ENCODE measurements at places on chromosomes 3 and 15.

DNA sequence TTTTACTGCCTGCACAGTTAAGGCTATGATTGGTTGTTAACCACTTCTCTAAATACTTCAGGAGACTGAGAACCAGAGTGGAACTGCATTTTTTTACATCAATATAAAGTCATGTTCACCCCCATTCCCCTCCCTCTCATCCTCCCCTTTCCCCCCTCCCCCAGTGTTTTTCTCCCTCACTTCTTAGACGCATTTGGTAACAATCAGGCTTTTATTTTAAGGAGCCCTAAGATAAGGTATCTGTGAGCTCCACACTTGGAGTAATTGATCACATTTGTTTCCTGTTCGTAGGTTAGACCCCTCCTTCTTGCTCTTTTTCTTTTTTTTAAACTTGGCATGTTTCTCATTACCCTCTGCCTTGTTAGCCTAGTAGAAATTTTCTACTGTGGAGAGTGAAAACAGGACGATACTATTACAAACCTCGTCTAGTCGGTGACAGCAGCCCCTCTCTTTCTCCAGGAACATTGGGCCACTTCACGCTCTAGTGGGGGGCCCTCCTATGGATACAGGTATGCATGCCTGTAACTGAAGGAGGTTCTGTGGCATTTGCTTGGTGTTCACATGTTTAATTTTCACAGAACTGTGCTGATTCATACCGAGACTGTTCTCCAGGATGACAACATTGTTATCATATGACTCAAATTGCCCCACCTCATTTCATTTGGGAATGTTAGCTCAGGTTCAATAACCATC is 314.4 kb downstream of the MECOM start:
- no peak for DNase-seq

- no peak for DNase-seq
Measured at GRCh38 chr3:129836381-129837064, 57.0 kb downstream of the TMCC1 start.

GRCh38 chr15:65198571-65198970 is 12.7 kb downstream of the CILP start:
- DNase-seq: no peak

DNA sequence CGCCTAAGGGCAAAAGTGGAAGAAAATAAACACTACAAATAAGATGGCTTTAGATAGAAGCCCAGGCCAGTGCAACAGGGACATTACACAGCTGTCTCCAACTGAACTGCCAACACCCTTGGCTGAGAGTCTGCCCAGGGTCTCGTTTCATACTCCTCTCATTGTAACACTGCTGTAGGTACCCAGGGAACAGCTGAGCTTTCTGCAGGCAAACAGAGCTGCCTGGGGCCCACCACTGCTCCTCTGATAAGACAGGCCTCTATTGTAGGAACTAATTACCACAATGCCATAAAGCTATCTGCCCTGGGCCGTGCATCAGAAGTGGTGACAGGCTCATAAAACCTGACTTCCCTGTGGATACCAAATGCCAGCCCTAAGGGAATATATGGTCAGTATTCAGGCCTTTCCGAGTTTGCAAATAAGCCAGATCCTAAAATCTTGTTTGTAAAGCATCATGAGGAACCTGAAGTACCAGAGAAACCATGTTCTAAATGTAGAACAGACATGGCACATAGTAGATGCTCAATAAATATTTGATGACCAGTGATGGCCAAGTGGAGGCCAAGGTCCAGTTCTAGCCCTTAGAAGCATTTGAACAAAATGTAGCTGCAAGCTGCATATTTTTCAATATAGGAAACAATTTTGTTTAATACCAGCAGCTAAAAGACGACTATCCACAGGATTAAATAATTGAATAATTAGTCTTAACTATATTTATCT is 84.3 kb upstream of the NEO1 start:
- no peak for DNase-seq

DNA sequence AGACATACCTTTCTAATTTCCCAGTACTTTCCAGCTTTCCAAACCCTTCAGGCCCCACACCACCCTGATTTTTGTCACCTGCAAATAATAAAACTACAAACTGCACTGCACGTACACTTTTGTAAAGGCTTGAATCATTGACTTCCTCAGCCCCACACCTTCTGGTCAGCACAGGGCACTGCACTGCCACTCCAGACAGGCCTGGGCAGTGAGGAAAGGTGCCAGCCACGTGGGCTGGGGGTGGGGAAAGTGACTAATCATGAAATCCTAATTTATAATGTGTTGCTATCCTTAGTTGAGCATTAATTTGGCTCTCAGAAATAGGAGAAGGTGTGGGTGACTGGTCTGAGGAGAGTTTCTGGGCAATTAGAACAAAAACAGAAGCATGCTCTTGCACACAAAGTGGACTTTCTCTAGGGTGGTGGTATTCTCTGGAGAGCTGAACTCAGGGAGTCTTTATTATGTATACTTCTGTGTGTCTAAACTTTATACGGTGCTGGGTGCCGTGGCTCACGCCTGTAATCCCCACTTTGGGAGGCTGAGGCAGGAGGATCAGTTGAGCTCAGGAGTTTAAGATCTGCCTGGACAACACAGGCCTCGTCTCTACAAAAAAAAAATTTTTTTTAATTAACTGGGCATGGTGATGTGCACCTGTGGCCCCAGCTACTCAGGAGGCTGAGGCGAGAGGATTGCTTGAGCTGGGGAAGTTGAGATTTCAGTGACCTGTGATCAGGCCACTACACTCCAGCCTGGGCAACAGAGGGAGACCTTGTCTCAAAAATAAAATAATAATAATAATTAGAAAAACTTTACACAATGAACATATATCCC is 58.2 kb upstream of the FLNB start:
- DNase-seq: no peak

DNA sequence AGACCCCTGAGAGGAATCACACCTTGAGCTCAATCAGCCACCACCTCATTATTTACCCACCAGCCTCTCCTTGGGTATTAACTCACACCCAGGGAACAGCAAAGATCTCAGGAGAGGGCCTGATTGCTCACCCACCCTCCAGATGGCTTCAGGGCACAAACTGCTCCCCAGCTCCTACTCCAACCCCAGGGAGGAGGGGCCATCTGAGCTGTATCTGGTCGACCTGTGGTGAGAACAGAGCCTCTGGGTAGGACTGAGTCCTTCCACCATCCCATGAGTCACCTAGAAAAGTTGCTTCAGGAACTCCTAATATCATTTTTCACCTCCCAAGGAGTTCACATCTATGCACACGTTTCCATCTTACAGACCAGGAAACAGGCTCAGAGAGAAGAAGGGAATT is 44.8 kb upstream of the HES1 start:
- DNase-seq: no peak

GRCh38 chr15:81280696-81281455 is 43.1 kb downstream of the STARD5 start:
- DNase-seq: no peak

GRCh38 chr3:71784914-71785531 is at the start of gene PROK2:
TSS of gene PROK2 (minus strand) at chr3:71785148. CDS start at chr3:71785052, 96 bp downstream.
- DNase-seq: peak; percentile 13

- DNase-seq: no peak
Measured at GRCh38 chr3:34207002-34207401, 408.6 kb downstream of the PDCD6IP start.

DNA sequence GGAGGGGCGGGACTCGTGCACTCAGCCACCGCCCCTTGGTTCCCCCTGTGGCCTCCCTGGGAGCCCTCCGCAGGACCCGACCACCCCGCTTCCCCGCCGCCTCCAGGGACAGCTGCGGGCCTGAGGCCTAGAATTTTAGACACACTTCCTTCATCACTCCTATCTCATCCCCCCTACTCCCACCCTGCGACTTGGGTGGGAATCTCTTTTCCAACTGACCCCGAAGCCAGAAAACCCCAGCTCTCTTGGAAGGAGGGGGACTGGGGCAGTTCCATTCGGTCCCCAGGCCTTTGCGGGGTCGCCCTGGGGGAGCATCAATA is 289 bp upstream of the TFDP2 start:
- no peak for DNase-seq

- DNase-seq: no peak
Measured at GRCh38 chr15:91040856-91041255, 18.5 kb upstream of the VPS33B start.

GRCh38 chr15:31471731-31472430 is 145.2 kb downstream of the KLF13 start:
- no peak for DNase-seq

GRCh38 chr3:53114412-53115074 is 15.7 kb downstream of the RFT1 start:
- DNase-seq: no peak

GRCh38 chr15:76138436-76138835 is 78.7 kb downstream of the TMEM266 start:
- DNase-seq: no peak

GRCh38 chr3:120218981-120219380 is 66.0 kb downstream of the GPR156 start:
- DNase-seq: no peak

GRCh38 chr3:112407214-112407887 is 74.4 kb downstream of the CD200 start:
- no peak for DNase-seq

DNA sequence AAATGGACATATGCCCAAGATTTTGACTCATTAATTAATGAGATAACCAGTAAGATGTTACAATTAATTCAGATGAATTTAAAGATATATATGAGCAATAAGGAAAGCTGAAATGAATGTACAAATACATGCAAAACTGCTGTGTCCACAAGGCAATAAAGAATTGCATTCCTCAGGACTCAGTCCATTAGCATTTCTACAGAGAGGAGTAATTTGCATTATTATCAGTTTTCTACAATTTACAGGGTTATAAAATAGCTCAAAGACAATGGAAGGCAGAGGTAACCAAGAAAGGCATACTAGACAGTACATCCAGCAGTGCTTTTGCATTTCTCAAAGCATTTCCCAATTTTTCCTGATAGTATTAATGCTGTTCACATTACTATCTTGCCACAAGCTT is 377.1 kb upstream of the GOLIM4 start:
- no peak for DNase-seq

GRCh38 chr15:57694279-57694678 is 12.2 kb upstream of the POLR2M start:
- no peak for DNase-seq

- DNase-seq: no peak
Measured at GRCh38 chr3:196992461-196993065, 23.9 kb upstream of the PIGZ start.

DNA sequence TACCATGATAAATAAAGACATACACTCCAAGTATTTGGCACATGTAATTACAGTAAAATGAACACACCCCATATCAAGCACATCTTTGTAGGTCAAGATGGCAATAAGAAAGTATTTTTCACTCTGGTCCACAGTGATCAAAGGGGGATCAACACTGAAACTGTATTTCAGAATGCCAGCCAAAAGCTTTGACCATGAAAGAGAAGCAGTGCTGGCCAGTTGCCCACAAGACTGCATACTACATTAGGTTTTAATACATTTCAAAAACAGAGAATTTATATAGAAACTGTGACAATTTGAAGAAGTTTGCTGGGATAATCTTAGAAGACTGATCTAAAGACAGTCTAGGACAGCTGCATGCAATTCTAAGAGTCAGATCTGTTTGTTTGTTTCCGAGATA is 1035.3 kb downstream of the FHIT start:
- DNase-seq: no peak

DNA sequence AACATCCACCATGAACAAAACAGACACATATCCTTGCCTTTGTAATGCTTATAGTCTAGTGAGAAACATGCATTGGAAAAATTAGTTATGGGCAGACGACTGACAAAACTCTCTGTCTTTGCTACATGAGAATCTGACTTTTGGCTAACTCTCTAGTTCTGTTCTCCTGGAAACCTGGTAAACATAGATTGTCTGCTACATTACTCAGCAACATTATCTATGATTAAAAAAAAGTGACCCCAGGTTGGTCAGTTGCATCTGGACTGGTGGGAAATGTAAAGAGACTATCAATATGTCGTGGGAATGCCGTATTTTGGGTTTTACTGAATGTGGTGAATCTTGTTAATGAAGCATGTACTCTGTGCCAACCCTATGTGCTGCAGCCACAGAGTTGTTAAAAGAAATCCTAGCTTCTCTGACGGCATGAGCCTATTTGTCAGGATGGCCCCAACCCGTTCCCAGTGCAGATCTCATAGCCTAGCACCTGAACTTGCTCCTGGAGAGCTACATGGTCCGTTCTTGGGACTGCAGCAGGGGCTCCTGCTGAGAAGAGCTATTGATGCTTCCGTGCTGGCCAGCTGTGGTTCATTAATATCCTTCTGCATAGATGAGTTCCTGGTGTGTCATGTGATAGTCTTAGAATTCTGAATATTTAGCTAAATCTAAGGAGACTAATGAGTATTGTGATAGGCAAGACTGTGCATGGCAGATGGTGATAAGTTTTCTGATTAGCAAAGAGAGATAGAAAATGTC is 311.7 kb upstream of the ZNF717 start:
- no peak for DNase-seq

- no peak for DNase-seq
Measured at GRCh38 chr15:27249046-27249759, 278.2 kb downstream of the GABRG3 start.

DNA sequence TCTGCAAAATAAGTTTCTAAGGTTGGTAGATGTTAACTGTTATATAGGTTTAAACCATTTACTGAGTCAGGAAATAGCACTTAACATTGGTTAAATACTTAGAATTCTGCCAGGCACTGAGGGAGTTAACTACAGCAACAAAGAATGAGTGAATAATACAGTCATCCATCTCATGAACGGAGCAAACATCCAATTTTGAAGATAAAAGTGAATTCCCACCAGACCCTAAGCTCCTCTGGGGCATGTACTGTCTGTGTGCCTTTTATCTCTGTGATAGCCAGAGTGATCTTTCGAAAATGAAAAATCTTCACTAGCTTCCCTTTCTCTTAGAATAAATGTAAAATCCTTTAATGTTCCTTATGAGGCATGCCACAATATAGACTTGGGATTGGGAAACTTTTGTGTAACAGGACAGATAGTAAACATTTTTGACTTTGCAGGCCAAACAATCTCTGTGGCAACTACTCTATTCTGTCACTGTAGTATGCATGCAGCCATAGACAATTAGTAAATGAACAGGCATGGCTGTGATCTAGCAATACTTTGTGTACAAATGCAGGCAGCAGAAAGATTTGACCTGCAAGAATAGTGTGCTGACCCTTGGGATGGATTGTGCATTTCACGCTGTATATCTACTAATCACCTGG is 294.5 kb upstream of the LMCD1 start:
- no peak for DNase-seq
